ENCODE measurements at places on chromosomes 6 and 20.

- DNase-seq, result no peak
Observed at GRCh38 chr20:14361509-14362345, 24.3 kb upstream of the FLRT3 start.

- DNase-seq, result no peak
Observed at GRCh38 chr6:17691925-17692538, 14.7 kb downstream of the NUP153 start.

DNA sequence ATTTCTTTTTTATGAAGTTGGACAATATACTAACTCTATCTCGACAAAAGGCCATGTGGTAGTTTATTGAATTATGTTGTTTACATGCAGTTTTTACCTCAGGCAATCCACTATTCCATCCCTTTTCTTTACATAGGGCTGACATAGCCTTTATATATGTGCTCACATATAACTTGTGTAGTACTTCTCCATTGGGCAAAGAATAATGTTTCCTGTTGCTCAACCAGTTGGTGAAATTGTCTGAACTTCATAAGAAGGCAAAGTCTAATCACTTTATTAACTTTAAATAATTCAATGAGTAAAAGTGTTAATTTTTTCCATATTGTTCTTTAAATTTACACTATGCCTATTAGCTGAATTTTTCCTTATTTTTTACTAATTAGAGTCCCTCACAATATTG is 1272.1 kb downstream of the EPHA7 start:
- no peak for DNase-seq

DNA sequence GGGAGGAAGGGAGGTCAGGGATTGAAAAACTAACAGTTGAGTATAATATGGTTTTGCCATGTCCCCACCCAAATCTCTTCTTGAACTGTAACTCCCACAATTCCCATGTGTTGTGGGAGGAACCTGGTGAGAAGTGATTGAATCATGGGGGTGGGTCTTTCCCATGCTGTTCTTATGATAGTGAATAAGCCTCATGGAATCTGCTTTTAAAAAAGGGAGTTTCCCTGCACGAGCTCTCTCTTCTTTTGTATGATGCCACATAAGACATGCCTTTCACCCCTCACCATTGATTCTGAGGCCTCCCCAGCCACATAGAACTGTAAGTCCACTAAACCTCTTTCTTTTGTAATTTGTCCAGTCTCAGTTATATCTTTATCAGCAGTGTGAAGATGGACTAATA is 833.4 kb upstream of the MAP3K7 start:
- no peak for DNase-seq

DNA sequence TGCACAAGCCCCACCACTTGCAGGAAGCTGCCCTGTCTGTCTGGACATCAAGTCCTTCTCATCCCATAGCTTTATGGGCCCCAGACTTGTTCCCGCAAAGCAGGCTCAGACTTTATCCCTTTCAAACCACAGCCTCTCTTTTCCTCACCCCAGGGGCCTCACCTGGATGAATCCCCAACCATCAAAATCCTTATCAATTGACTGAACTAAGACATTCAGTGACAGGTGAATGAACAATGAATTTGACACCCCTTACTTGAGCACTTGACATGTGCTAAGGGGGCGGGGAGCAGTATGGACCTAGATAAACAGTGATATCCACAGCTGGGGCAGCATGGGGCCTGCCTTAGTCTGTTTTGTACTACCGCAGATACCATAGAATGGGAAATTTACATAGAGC is 5.0 kb downstream of the RAB44 start:
- DNase-seq, result no peak

DNA sequence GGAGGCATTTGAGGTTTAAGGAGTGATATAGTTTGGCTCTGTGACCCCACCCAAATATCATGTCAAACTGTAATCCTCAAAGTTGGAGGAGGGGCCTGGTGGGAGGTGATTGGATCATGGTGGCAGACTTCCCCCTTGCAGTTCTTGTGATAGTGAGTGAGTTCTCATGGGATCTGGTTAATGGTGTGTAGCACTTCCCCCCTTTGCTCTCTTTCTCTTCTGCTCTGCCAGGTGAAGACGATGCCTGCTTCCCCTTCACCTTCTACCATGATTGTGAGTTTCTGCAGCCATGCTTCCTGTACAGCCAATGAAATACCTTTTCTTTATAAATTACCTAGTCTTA is 1.7 kb upstream of the HDDC2 start:
- DNase-seq, result no peak

GRCh38 chr6:94902974-94903628 is 674.2 kb upstream of the MANEA start:
- DNase-seq, result no peak

- no peak for DNase-seq
Observed at GRCh38 chr6:42520786-42521607, 42.8 kb upstream of the UBR2 start.

GRCh38 chr6:36501686-36502085 is 45.6 kb downstream of the STK38 start:
- DNase-seq, result no peak

- no peak for DNase-seq
Observed at GRCh38 chr20:37415118-37416085, 69.5 kb downstream of the SRC start.

Data from stimulated activated CD8-positive, alpha-beta memory T cell treated with anti-CD3 and anti-CD28 coated beads, Interleukin-4, amount 100 ng/mL, for 1 hour (primary cell).